ENCODE measurements at places on chromosomes 7 and 10.

DNA sequence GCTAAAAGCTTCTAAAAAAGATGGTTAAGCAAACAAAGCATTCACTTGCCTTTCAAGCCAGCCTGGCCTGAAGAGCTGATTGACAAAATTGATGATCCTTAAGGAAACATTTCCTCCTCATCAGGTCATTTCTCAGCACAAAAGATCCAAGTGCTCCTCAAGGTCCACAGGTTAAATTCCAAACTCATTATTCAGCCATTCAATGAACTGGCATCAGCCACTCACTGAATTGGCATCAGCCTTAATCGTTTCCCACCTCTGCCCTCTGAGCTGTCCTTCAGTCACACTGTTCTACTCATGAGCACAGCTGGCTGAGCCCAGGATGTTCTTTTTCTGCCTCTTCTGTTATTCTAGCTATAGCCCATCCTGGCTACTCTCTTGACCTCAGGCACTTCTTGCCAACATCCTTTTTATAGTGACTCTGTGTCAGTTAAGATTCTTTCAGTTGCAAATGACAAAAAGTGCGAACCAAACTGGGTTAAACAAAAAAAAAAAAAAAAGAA, 147.5 kb downstream of the RAB11FIP2 start:
- DNase-seq, result no peak

- DNase-seq, result no peak
Measured at GRCh38 chr7:91082038-91082437, 182.2 kb upstream of the FZD1 start.

DNA sequence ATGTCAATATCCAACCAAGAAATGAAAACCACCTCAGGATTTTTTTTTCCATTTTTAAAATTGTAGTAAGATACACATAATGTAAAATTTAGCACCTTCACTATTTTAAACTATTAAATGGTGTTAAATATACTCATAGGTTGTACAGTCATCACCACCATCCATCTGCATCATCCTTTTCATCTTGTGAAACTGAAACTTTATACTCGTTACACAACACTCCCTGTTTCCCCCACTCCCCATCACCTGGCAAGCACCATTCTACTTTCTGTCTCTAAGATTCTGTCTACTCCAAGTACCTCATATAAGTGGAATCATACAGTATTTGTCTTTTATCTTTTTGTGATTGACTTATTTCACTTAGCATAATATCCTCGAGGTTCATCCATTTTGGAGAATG, 335.2 kb upstream of the NPSR1 start:
- DNase-seq, result no peak

DNA sequence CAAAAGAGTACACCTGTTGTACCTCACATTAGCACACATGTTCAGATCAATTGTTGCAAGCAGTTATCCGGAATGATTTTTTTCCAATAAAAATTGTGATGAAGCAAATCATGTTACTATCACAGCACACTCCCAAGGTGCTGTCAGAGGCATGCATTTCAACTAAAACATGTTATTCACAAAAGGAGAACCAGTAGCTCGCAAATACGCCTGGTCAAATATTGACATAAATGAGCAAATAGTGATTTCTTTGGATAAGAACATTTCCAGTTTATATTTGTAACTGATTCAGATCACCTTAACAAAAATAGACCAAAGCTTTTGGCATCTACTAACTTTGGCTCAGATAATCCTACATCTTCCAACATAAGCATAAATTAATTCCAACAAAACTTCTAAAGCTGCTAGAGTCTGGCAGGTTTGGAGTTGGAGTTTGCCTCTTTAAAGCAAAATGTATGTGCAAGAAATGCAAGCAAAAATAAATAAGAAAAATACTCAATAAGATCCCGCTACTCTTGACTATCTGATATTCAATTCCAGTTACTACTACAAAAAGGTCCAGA, 208.0 kb downstream of the SFMBT2 start:
- no peak for DNase-seq

DNA sequence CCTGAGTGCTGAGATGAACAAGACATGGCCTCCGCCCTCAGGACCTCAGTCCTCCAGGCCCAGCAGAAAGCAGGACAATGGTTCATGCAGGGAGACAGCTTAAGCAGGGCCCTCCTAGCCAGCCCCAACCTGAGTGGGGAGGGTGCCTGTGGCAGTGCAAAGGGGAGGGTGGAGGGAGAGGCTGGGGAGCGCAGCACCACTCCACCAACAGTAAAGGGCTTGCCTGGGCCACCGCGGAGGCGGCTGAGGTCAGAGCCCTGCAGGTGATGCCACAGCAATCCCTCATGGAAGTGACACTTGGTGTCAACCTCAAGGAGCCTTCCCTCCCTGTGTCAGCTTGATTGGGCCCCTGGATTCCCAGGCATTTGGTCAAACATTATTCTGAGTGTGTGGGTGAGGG, 89.0 kb upstream of the TCERG1L start:
- DNase-seq, result no peak

DNA sequence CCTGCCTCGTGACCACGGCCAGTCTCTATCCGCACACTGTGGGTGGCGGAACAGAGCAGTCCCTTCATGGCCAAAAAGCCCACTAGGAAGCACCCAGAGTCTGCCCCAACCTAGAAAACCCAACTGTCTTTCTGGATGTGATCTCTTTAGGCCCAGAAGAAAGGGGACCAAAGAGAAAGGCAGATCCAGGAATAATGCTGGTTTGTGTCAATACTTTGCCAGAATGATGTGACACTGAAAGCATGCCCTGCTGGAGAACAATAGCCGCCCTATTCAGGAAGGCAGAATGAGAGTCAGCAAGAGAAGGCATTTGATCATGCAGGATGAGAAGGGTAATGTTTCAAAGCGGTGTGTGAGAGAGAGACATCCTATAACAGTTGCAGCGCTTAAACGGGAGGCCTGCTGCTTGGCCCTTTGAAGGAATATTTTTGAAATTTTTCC, 274.7 kb downstream of the USP6NL start:
- DNase-seq, result no peak

GRCh38 chr7:26900251-26900650, 35.9 kb upstream of the SKAP2 start:
- no peak for DNase-seq

DNA sequence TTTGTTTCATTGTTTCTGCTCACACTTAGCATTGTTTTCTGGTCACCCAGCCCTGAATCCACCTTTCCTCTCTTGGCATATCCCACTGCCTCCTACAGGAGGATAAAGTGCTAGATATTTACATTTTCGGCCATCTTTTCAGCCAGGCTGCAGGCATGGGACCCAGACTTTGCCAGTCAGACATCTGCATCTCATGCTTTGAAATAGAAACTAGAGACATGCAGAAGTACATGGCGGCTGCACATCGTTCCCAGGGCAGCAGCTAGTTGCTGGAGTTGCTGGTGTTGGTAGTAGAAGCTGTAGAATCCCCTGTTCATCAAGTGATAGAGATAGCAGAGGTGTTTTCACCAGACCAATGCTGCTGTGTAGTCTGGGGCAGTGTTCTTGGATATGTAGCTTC, 18.7 kb downstream of the STAMBPL1 start:
- DNase-seq, result no peak

DNA sequence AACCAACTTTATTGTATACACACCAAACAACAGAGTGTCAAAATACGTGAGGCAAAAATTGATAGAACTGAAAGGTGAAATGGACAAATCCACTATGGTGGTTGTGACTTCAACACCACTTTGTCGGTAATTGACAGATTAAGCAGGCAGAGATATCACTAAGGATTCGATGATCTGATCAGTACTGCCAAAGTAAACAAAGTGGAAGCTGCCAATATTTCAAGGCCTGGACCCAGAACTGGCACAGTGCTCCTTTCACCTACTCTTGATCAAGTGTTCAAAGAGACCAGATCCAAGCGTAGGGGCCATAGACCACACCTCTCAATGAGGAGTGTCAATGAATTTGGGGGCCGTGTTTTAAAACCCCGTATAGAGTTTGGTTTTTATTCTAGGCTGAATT, 167.0 kb downstream of the CDK14 start:
- no peak for DNase-seq

- DNase-seq, result no peak
Measured at GRCh38 chr7:77752016-77752415, 46.2 kb downstream of the TMEM60 start.

DNA sequence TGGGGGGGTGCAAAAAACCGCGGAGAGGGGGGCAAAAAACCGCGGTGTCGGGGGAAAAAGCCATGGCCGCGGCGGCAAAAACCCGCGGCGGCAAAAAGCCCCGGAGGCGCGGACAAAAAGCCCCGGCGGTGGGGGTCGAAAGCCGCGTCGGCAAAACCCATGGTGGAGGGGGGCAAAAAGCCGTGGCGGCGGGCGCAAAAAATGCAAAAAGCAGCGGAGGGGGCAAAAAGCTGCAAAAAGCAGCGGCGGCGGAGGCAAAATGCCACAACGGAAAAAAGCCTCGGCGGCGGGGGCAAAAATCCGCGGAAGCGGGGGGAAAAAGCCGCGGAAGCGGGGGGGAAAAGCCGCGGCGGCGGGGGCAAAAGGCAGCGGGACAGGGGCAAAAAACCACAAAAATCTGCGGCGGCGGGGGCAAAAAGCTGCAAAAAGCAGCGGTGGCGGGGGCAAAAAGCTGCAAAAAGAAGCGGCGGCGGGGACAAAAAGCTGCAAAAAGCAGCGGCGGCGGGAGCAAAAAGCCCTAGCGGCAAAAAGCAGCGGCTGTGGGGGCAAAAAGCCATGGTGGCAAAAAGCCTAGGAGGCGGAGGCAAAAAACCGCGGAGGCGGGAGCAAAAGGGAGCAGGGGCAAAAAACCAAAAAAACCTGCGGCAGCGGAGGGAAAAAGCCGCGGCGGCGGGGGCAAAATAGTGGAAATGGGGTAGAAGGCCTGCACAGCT, 418.9 kb downstream of the ZNF716 start:
- no peak for DNase-seq

GRCh38 chr7:31864646-31865045, 177.6 kb downstream of the PPP1R17 start:
- DNase-seq, result no peak

DNA sequence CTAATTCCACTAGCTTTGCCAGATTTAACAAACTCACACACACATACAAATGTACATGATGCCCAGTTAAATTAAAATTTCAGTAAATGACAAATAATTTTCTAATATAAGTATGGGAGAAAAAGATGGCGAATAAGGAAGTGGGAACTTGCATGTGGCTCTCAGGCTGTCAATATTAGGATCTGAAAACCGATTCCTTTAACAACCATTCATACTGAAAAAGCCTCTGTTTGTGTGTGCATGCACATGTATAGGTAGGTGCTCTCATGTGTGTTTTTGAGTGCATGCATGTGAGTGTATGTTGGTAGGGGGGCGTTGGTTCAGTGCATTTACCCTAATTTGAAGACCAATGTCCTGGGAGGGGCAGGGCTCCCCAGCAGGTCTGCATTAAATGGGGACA, 125.3 kb downstream of the HTR7 start:
- no peak for DNase-seq

DNA sequence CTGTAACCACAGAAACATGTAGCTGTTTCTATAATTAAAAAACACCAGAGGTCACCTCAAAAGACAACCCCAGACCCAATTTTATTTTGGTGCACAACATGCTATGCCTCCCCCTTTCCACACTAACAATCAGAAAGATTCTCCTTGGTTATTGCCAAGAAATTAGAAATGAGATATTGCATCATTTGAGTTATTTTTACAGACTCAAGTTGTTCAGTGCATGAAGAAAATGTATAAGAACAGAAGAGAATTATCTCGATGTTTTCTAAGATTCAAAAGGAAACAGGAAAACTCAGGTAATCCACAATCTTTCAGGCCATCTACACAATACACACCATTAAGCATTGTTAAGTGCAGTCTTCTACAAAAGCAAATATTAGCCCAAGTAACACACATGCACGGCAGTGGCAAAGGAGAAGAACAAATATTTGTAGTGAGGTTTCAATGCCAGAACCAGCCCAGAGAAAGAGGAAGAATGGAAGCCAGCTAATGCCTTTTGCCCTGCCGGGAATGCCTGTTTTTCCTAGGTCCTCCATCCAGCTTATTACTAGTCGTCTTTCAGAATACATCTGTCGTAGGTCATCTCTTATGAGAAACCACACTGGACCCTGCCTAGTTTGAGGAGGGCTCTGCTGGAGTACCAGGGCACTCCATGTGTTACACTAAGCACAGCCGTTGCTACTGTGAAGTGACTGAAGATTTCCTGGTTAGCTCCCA, 67.6 kb upstream of the C1GALT1 start:
- no peak for DNase-seq

DNA sequence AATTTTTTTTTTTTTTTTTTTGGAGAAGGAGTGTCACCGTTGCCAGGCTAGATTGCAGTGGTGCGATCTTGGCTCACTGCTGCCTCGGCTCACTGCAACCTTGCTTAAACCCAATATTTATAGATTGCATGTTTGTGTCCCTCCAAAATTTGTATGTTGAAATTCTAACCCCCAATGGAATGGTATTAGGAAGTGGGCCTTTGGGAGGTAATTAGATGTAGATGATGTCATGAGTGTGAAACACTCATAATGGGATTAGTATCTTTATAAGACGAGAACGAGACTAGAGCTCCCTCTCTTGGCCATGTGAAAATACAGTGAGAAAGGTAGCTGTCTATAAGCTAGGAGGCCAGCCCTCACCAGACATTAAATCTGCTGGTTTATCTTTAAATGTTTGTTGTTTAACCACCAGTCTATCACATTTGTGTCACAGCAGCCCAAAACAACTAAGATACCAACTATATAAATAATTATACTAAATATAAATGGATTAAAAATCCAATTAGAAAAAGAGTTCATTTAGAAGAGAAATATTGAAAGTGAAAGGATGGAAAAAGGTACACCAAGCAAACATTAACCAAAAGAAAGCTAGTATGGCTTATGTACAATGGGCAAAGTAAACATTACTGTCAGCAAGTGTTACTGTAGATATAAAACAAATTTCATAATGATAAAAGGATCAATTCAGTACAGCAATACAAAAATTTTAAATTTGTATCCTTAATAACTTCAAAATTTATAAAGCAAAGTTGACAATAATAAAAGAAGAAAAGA, 9.3 kb downstream of the TCAF1 start:
- DNase-seq, result no peak

GRCh38 chr10:100183481-100183880, 2.3 kb downstream of the ERLIN1 start:
- no peak for DNase-seq
